Muscle of leg (tissue), 16 donors: ENCODE measurements at places on chromosomes 5 and 9. TPM values are rescaled to one million over a fixed set of nuclear protein-coding genes. Genes with fewer than 3 reads are reported as not detected.

The GGTA1 gene
- 12.2 TPM for polyA plus RNA-seq

The CDH12 gene
- polyA plus RNA-seq, result 0.71 TPM

The ANKRD31 gene
- 0.06 TPM for polyA plus RNA-seq

The PSAT1 gene
- 46.4 TPM for polyA plus RNA-seq

The SPINK6 gene
- polyA plus RNA-seq, result not detected

DNA sequence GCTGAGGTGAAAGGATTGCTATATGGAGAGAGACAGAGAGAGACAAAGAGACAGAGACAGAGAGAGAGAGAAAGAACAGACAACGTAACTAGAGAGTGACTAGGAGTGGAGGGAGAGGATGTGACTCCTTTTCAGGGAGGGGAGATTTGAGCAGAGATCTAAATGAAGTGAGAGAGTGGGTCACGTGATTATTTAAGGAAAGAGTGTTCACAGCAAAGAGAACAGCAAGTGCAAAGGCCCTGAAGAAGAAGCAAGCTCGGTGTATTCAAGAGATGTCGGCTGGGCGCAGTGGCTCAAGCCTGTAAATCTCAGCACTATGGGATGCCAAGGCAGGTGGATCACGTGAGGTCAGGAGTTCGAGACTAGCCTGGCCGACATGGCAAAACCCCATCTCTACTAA, 40.9 kb upstream of the CTNNA1 start:
- no peak for DNase-seq

DNA sequence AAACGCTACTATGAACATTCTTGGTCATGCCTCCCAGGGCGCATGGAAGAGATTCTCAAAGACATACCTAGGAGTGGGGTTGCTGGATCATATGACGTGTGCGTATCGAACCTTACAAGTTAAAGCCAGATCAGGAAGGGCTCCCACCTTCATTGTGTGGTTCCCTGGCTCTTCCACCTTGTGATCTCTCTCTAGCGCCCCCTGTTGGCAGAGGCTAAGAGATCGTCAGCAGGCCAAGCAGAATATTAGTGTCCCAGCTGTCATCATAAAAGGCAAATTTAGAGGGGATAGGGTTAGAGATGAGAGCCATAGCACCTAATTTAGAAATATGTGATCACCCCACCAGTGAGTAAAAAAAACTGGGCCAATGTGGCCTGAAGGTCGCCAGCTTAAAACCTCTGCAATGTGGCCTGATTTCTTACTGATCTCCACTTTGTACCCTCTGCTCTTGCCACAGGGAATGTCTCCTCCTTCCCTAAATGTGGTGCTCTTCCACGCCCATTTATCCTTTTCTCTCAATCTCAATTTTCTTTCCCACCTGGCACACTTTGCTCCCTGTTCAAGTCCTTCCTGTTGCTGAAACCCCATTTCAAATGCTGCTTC, 91.7 kb upstream of the SHB start:
- peak; percentile 53 for DNase-seq

GRCh38 chr5:98936948-98937715, 8.3 kb upstream of the CHD1 start:
- DNase-seq, result no peak

DNA sequence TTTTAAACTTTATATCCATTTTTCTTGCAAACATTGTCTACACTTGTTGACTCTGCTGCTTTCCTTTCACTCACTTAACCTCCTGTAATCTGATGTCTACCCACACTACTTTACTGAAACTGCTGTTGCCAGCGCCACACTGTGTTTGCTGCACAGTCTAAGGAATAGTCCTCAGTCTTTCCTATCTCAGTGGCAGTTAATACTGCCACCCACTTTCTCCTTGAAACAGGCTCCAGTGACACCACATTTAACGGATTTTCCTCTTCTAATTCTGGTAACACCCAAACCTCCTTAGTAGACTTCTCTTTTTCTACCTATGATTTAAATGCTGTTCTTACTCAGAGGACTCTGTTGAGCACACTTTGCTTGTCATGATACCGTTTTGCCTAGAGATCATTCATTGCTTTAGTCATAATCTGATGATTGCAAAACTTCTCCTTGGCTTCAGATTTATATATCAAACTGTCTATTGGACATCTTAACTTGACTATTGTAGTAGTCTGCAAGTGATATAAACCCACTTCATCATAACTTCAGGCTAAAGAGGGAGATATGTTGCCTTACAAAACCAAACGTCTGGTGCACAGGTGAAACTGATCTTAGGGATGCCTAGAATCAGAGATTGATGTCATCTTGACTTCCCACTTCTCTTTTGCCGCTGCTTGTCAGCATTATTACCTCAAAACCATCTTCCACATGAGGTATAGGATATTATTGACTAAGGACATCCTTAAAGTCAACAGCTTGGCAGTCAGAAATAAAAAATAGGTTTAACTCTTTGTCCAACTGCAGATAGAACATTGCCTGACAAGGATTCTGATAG, 94.1 kb downstream of the CDC42SE2 start:
- no peak for DNase-seq

DNA sequence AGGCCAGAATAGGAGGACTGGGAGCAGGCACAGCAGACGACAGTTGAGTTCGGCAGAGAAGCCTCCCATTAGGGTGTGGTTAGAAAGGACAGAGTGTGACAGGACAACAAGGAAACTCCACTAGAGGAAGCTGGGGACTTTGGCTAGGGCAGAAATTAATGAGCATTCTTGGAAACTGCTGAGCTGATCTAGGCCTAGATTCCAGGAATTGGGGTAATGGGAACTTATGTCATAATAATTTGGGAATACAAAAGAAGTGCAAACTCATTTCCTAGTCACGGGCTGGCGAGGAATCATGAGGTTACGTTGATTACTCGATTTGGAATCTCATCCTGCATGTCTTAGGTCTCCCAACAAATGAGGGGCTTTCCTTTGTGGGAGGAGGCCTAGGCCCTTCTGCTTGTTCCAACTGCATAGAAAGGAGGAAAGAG, 144.6 kb upstream of the RPS23 start:
- DNase-seq, result peak; percentile 91

GRCh38 chr9:135607401-135608293, 31.7 kb downstream of the GLT6D1 start:
- no peak for DNase-seq

DNA sequence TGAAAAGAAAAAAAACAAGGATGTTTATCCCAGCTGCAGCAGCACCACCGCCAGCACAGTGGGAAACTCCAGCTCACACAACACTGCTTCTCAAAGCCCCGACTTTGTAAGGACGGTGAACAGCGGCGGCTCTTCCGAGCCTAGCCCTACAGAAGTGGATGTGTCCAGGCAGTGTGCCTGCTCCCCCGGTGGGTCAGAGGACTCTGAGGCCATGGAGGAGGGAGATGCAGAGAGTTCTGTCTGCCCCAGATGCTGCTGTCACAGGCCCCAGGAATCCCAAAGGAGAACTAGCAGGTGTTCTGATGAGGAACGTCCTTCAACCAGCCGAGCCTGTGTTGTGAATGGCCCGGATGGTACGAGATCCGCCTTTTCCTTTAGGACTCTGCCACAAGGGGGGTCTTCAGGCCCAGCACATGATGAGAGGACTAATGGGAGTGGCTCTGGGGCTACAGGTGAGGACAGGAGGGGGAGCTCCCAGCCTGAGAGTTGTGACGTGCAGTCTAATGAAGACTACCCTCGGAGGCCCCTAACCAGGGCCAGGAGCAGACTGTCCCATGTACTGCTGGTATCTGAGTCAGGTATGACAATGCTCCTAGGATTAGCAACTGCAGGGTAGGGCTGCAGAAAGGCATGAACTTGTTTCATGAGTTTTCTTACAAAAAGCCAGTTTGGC, 43.7 kb downstream of the FBXO38 start:
- no peak for DNase-seq

DNA sequence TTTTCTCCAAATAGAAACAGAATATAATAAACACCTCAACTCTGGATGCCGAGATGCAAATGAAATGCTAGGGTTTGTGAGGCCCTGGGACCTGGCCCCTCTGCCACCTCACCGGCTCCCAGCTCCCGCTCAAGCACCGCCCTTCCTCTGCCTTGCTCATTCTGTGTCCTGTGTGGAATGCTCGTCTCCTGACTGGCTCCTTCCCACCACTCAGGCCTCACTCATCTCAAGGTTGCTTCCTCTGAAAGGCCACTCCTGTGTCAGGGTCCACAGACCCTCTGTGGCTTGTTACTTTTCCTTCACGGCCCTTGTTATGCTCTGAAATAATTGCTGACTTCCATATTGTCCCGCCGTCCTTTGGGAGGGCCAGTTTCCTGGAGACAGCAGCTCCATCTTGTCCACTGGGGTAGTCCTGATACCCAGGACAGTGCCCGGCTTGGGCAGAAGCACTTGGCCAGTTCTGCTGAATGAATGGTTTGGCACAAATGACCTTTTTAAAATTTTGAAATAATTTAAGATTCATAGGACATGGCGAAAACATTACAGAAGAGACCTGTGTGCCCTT, 15.4 kb downstream of the RNF44 start:
- DNase-seq, result no peak

- no peak for DNase-seq
Observed at GRCh38 chr9:129894120-129894823, 59.0 kb downstream of the USP20 start.

- DNase-seq, result no peak
Observed at GRCh38 chr9:14451949-14452348, 138.0 kb upstream of the NFIB start.

DNA sequence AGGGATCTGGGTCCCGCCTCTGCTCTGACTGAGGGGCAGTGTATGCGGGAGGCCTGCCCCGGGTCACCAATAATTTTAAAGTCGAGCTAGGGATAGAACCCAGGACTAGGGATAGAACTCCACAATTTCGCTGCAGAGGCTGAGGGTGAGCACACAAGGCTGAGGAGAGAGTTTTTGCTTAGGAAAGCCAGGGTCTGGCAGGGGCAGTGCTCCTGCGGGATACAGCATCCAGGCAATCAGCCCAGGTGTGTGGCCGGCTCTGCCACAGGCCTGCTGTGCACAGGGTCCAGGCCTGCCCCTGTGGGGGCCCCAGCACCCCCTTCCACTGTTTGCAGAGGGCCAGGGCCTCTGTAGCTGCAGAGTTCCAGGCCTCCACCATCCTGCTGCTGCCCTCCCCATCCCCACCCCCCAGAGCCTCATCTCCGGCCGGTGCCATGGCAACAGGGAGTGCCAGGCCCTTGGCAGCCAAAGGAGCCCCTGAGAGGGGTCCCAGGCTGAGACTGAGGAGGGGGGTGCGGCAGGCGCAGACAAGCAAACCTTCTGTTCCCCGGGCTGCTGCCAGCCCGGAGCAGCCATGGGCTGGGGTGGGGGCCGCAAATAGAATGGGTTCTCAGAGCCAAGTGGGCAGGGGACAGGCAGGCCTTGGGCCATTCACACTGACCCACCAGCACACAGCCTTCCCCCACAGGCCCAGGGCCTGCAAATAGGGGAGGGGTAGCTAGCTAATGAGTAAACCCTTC, 8.6 kb downstream of the PDGFRB start:
- no peak for DNase-seq

DNA sequence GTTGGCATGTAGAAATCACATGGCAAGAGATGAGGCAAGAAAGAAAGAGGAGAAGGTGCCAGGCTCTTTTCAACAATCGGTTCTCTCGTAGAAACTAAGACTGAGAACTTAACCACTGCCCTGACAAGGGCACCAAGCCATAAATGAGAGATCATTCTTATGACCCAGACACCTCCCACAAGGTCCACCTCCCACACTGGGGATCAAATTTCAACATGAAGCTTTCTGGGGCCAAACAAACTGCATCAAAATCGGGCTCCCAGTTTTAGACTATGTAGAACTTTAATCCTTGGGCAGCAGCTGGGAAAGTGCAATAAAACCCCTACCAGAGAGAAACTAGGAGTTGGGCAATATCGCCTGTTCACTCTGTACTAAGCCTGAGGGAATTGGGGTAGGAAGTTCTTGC, 150.2 kb upstream of the CCDC152 start:
- no peak for DNase-seq
